ENCODE measurements at places on chromosomes 7 and 10. TPM values are rescaled to one million over a fixed set of nuclear protein-coding genes. Genes with fewer than 3 reads are reported as not detected.

The TRIM56 gene
- total RNA-seq = 80.9 TPM

The PNLIPRP3 gene
- total RNA-seq = not detected

The MYL10 gene
- not detected for total RNA-seq

The C10orf62 gene
- total RNA-seq = not detected

The AGMO gene
- not detected for total RNA-seq

The PLAU gene
- 0.63 TPM for total RNA-seq

The DKK1 gene
- total RNA-seq = not detected

The NANOS1 gene
- 0.38 TPM for total RNA-seq

The TUBAL3 gene
- total RNA-seq = not detected

The FGFR2 gene
- total RNA-seq = 0.70 TPM

DNA sequence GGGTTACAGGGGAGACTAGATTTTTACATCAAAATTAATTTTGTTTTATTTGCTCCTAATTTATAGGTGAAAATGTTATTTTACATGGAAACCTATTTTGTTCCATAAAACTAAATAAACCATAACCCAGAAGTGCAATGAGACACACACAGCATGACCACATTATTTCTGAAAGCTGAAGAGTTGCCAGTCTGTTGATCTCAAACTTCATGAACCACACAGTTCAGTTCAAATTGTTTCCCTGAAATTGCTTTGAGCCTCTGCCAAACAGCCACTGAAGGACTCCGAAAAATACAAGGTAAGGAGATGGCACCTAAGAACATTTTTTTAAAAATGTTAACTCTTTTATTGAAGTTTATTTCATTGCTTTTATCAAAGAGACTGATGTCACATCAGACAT lies 25.0 kb upstream of the ITGB8 start:
- no peak for DNase-seq

GRCh38 chr10:4450169-4450568 lies 375.8 kb upstream of the AKR1E2 start:
- no peak for DNase-seq

GRCh38 chr10:114996542-114996941 lies 58.5 kb downstream of the TRUB1 start:
- DNase-seq = no peak

- DNase-seq = no peak
Measured at GRCh38 chr7:154640266-154640865, 362.6 kb downstream of the PAXIP1 start.

DNA sequence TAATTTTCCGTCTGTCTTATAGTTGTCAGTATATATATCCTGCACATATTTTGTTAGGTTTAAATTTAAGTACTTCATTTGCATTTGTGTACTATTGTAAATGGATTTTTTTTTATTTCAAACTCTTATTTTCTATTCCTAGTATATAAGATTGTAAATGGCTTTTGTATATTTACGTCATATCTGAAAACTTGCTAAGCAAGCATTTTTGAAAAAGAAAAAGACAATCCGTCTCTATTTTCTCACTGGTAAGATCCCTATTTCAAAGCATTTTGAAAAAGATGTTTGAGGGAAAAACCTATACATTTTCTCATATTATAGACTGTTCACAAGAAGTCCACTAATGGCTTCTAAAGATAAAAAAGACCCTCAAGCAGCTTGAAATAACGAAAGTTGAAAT lies 1.2 kb upstream of the LYZL1 start:
- DNase-seq = no peak

DNA sequence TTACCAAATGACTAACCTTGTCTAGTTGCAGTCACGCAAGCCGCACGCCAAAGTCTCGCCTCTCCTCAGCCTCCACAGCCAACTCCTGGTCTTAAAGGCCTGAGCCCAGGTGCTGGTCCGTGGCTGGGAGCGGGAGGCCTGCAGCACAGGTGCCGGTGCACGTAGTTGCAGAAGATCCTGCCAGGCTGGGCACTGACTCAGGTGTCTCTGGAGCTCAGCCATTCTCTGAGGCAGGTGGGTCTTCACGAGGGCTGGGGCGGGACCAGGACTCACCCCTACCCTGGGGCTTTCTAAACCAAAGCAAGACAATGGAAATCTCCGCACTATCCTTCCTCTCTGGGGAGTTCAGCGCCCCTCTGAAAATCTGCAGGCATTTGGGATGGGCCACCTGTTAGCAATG lies 216.4 kb downstream of the MLLT10 start:
- DNase-seq = no peak

DNA sequence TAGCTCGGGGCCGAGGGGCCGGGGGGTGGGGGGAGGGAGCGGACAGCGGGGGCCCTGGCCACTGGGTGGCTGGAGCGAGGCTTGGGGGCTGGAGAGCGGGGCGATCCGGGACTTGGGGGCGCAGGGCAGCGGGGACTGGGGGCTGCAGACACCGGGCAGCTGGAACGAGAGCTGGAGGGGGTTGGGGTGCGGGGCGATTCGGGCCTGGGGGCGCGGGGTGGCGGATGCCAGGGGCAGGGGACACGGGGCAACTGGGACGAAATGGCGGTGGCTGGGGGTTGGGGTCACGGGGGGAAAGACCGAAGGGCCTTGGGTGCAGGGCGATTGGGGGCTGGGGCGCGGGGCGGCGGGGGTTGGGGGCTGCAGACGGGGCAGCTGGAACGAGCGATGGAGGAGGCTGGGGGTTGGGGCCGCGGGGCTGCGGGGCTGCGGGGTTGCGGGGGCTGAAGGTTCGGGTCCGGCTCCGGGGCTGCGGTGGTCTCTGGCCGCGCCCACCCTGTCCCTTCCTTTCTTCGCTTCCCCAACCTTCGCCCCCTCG lies 590 bp downstream of the COL26A1 start:
- no peak for DNase-seq

DNA sequence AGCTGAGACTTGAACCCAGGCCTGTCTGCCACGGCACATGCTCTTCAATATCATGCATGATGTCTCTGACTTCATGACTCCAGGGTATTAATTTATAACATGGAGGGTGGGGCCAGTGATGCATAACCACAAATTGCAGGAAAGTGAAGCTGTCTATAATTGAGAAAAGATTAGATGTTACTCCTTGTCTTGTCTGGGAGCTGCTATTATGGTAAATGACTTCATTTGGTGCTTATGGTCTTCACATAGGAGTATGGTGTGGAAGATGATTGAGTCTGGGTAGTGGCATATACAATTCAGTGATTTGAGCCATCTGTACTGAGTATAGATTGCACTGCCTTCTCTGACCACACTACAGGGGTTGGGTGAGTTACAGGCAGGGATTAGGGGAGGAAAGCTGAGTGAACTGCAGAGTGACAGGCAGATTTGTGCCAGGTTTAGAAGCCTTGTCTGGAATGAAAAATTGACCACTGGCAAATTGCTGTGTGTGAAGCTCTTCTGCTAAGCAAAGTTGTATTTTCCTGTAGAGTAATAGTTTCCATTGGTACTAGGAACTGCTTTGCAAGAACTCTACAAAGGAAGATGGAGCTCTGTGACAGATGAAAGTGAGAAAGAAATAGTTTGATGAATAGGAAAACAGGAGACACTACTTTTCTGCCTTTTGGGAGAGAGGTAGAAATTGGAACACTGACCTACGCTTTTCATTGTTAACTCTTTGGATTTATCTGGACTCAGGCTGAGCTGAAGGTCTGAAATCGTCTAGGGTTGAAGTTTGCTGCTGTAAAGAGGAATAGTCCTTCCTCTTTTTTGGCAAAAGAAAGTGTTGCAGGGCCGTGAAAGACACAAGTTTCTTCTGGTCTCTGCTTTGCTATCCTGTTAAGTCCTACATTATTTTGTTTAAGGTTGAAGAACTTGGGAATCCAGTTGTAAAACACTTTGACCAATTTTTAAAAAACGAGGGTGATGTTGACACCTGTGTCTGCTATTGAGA lies 2.7 kb downstream of the SND1 start:
- DNase-seq = no peak

DNA sequence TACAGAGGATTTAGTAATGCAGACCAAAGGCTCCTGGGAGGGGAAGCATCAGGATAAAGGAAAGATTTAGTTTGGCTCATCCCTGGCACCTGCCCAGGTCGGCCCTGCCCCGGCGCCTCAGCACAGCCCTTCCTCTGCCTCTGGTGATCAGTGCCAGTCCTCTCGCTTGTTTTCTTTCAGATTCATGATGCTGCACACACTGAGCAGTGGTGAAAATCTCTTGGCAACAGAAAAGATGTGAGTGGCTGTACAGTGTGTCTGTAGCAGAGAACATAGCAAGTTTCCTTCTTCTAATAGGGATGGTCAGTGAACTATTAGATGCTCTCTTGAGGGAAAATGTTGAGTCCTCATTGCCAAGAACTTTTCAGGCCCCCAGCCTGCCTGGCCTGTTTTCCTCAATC lies 994.1 kb downstream of the KCNMA1 start:
- no peak for DNase-seq

GRCh38 chr7:7757576-7757975 lies 39.2 kb upstream of the RPA3 start:
- no peak for DNase-seq

GRCh38 chr7:1981201-1981877 lies 251.4 kb downstream of the MAD1L1 start:
- no peak for DNase-seq

GRCh38 chr10:28592953-28593352 lies 60.0 kb downstream of the WAC start:
- no peak for DNase-seq

- DNase-seq = no peak
Measured at GRCh38 chr7:23333671-23334246, 34.6 kb downstream of the MALSU1 start.

GRCh38 chr7:120867932-120868331 lies 10.0 kb upstream of the TSPAN12 start:
- no peak for DNase-seq

DNA sequence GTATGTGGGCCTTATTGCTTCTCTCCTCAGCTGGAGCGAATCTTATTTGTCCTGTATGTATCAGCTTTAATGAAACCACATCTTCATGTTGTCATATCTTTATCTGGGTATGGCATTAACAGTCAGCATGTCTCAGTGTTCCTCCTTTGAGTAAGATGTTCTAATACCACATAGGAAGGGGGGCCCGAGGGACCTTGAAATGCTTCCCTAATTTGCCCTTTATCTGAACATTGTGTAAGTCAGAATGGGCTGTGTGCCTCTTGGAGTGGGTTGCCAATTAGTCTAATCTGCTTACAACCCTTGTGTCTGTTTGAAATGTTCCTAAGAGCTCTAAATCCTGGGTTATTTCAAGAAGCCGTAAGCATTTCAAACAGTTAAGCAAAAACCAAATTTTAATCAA lies 623.8 kb downstream of the SUGCT start:
- no peak for DNase-seq

- no peak for DNase-seq
Measured at GRCh38 chr7:71987200-71987767, 424.9 kb downstream of the CALN1 start.

DNA sequence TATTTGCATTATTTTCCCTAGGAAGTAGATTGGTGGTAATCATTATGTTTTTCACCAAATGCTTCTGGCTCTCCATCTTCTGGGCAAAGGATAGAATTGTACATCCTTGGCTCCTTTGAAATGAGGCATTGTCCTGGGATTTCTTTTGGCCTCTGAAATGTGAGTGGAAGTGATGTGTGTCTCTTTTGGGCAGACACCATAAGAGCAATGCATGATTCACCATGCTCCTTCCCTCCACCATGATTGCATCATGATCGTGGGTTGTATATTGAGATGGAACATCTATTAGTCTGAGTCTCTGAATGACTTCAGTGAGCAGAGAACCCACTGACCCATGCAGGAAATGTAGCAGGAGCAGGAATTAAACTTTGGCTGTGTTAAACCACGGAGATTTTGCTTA lies 49.2 kb downstream of the ADRA2A start:
- no peak for DNase-seq

GRCh38 chr7:44382459-44383265 lies 57.3 kb upstream of the CAMK2B start:
- no peak for DNase-seq

GRCh38 chr7:66630531-66630930 lies 1.9 kb downstream of the KCTD7 start:
- DNase-seq = no peak

DNA sequence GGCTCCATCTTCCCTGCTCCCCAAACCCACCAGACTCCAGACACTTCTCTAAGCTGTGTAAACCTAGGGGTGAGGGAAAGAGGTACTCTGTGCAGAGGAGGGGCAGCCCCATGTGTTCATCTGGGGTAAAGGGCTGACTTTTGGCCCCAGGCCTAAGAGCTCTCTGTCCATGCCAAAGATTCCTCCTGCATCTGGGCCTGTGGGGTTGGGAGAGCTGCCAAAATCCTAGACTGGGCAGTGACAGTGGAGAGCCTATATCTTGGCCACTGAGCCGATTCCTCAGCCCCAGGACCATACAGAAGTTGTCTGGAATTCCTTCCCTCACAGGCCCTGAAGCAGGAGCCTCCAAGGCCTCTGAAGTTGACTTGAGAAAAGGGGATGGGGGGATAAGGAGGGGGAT lies 25.3 kb upstream of the LEP start:
- no peak for DNase-seq

DNA sequence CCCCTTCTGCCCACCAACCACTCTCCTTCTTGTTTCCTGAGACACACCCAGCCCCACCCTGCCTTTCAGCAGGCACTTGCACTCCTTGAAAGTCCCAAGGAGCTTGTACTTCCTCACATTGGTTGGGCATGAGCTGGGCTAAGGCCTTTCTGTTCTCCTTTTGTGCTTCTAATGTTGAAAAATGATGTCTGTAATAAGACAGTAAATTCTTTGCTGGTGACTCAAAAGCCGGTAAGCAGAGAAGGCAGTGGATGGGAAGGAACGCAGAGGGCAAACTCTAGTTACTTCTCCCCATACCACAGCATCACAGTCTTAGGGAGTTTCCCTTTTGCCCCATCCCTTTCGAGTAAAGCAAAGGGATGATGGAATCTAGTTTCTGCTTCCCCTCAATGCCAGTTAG lies 185.6 kb downstream of the PLXNA4 start:
- DNase-seq = no peak

DNA sequence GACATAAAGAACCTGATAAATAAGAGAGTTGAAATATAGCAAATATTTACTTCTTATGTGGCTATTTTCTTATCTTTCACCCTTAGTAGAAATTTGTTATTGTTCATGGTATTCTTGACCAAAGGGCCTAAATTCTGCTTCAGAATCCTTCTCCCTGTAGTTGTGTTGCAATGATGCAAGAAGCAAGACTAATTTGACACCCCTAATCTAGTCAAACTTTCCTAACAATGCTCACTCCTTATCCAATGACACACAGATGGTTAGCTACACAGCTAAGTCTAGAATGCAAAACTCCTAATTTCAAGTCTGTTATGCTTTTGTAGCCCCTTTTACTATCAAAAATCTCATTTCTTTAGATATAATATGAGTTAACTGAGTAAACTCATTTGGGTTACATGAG lies 56.1 kb downstream of the TWIST1 start:
- no peak for DNase-seq

DNA sequence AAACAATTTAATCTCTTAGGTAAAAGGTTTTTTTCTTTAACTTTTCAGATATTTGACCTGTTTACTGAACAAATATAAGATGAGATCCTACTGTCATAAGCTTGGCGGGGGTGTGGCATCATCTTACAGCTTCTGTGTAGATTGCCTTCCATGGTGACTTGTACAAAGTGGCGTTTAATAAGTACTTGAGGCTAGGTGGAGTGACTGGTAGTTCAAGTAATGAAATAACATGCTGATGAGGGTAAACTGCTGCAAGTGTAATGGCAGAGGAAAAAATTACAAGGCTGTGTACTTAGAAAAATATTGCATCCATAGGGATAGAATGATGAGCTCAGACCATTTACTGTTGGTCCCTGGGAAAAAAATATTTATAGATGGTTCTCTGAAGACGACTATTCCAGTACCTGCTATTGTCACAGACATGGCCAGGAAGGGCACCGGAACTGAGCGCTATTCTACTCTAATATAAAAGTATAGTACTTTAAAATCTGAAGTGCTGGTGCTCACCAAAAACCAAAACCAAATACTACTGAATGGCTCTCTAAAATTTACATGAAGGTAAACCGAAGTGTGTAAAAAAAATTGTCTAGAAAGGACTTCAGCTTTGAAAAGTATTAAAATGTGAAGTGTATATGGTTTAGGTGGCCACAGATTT lies 42.4 kb downstream of the DNAH11 start:
- DNase-seq = no peak

Measured in T-cell (primary cell).